ENCODE measurements at places on chromosomes 16 and 17.

- peak; percentile 48 for DNase-seq
These were observed 31.5 kb downstream of the QPRT start for GRCh38 chr16:29710227-29711219.

- DNase-seq, result no peak
These were observed 1.4 kb downstream of the HBM start for GRCh38 chr16:167122-167690.

DNA sequence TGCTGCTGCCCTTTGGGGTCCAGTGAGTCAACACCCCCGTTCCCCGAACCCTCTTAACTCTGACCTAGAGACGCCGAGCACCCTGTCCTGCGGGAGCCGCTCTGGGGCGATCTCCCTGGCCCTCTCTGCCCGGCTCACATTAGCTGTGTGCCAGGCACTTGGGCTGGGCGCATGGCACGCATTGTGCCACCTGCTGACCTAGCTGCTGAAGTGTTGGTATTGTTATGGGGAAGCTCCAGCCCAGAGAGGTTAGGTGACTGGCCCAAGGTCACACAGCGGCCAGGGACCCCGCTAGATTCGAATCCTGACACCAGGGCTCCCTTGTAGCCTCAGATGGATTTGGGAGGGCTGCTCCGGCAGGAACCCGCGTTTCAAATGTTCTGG lies 1.1 kb downstream of the HSD17B1 start:
- DNase-seq, result no peak

DNA sequence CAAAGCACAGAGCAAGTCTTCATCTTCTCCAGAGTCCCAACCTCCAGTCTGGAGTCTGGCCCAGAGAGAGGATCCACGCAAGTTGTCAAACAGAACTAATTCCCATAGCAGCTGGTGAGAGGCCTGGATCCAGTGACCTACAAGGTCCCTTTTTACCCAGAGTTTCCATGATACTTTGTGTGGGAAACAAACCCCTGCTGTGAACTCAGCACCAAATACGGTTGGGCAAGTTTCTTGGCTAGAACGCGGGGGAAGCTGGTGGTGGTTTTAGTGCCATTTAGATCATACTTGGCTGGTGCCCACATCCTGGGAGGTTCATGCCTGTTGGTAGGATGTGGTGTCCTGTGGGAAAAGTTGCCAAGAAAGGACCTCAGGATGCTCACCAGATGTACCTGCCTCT lies 18.1 kb downstream of the TMC7 start:
- DNase-seq, result no peak

- DNase-seq, result no peak
These were observed 43.8 kb downstream of the SOCS1 start for GRCh38 chr16:11211977-11212797.

- DNase-seq, result no peak
These were observed 34.7 kb upstream of the ENPP7 start for GRCh38 chr17:79695797-79696609.

GRCh38 chr17:39352511-39352910 lies 48.9 kb downstream of the FBXL20 start:
- DNase-seq, result no peak

DNA sequence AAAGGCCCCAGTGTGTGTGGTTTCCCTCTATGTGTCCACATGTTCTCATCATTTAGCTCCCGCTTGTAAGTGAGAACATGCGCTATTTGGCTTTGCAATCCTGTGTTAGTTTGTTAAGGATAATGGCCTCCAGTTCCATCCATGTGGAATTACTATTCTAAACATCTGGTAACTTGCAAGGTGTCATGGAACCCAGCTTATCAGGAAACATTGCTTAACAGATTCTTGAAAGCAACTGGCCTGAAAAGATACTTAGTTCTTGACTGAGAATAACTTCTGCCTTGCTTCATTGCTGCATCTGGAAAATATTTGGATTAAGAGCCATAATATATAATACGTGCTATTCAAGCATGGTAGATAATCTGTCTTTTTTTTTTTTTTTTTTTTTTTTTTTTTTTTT lies 27.8 kb downstream of the PAFAH1B1 start:
- no peak for DNase-seq

- no peak for DNase-seq
These were observed 65.1 kb downstream of the NOG start for GRCh38 chr17:56658648-56659047.

GRCh38 chr16:84800158-84800978 lies 19.4 kb upstream of the CRISPLD2 start:
- no peak for DNase-seq

GRCh38 chr16:10729104-10730048 lies 14.3 kb upstream of the NUBP1 start:
- no peak for DNase-seq

DNA sequence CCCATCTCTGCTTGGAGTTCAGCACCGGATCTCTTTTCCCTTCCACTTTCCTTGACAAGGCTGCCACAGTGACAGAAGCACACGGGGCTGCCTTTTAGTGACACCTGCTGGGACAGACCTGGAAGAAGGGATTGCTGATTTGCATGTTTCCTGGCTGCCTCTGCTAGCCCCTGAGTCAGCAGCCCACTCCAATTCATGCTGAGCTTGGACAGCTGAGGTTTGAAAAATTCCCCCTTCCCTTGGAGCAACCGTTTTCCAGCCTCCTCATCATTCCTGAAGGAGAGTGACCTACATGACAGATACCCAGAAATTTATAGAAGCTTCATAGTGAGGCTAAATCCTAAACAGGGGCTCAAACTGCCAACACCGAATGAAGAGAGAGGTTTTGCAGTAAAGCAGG lies 18.8 kb upstream of the RBL2 start:
- DNase-seq, result no peak

DNA sequence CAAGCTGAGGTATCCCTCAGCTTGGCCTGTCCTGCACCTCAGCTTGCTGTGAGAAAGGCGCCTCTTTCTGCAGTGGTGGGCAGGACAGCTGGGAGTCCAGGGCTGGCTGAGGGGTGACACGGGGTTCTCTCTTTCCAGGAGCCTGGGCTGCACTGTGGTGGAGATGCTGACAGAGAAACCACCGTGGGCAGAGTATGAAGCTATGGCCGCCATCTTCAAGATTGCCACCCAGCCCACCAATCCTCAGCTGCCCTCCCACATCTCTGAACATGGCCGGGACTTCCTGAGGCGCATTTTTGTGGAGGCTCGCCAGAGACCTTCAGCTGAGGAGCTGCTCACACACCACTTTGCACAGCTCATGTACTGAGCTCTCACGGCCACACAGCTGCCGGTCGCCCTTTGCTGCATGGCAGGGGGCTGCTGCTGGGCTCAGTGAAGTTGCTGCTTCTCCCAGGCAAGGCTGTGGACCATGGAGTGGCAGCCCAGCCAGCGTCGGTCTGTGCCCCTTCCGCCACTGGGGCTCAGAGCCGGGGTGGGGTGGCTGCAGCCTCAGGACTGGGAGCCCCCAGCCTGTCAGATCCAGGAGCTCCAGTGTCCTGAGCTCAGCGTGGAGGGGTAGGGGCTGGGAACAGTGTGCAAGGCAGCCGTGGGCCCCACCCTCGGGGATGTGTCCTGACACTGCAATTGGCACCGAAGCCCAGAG lies 6.4 kb downstream of the LIMD2 start:
- DNase-seq, result no peak

DNA sequence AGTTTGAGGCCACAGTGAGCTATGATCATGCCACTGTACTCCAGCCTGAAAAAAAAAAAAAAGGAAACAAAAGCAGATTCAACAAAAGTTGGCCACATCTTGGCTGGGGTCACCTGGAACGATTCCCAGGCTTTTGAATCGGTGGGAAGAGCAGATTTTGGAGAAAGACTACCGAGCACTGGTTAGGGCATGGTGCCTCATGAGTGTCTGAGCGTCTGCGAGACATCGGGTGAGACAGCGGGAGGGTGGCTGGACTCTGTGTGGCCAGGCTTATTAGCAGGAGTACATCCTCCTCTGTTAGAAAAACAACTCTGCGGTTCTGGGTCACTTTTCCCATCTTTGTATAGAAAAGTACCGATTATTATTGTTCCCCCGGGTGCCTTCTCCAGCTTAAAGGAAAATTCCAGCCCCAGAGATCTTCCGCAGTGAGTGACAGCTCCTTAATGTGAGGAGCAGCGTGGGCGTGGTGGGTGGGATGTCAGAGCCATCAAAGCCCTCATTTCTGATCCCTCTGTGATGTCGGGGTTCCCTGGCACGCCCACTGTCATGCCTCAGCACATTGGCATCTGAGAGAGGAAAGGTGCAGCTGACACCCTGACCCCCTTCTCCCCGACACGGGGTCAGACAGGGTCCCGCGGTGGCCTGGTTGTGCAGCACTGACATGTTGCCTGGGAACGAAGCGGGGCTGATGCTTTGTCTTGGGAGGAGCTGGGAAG lies 6.9 kb downstream of the RGS9 start:
- DNase-seq, result no peak

DNA sequence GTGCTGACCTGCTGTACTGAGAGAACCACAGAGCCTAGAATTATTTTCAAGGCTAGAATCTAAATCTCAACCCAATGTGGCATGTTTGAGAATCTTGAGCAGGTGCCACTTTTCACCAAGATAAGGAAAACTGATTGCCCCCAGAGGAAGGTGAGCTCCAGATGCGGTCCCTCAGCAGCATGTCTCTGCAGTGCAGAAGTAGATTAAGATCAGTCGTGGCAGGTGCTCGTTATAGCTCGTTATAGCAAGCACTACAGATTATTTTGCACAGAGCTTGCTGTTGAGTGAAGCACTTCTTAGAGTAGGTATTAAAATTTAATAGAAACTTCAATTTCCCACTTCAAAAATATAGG lies 176.0 kb downstream of the AATF start:
- no peak for DNase-seq

Data from AG04450 (cell line).